ENCODE measurements at places on chromosomes 12 and 14.

DNA sequence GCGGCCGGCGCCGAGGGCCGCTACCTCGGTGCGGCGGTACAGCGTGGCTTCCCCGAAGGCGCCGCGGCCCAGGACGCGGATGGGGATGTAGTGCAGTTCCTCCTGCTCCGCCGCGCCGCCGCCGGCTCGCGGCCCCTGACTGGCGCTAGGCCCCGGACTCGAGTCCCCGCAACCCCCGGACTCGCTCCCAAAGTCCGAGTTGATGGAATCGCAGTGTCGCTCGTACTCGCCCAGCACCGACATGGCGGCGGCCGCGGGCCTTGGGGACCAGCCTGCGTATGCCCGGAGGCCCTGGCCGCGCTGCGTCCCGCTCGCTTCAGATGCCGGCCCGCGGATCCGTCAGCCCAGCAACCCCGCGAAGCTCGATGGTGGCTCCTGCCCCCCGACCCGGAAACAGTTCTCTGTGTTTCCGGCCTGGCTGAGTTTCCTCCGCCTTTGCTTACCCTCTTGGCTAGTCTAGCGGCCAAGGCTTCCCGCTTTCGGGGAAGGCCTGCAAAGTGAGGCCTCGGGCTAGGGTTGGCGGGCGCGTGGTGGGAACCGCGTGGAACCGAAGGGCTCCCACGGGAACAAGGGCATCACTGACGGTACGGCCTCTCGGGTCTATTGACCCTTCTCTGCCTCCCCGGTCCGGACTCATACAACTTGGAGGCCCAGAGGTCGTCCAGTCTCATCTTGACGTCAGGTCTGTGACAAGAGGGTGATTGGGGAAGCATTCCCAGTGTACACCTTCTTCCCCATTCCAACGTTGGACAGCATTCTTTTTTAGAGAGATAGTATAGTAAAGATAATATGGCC, at the start of gene NEK9:
Gene NEK9 (minus strand): TSS at position 370 of the 795 bp plus-strand sequence. CDS start 127 bp downstream, at position 243.
- DNase-seq = peak; percentile 92

DNA sequence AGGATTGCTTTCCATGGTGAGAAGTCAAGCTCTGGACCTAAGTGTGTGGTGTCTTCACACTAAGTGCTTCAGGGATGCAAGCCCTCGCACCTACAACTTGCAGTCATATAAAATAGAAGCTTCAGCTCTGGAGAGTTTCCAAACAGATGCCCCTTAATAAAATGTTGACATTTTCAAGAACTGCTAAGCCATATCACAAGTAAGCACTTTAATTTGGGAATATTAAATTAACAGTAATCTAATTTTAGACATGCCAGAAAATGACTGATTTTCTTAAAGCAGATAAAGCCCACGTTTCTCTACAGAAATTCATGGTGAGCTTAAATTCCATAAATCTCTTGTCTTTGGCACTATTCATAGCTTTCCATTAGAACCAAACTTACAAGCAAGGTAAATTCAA, 600.1 kb upstream of the FLRT2 start:
- DNase-seq = no peak

DNA sequence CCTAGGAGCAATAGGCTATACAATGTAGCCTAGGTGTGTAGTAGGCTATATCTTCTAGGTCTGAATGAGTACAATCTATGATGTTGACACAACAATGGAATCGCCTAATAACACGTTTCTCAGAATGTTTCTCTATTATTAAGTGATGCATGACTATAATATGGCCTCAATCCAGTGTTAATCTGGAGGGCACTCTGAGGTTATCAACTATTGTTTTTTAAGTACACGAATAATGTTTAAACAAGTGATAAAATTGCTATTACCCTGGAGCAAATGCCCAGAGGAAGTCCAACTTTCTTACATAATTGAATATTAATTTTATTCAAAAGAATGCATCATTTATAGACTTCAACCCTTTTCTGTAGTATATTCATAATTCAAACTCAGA, 16.4 kb upstream of the CNIH1 start:
- DNase-seq = no peak

DNA sequence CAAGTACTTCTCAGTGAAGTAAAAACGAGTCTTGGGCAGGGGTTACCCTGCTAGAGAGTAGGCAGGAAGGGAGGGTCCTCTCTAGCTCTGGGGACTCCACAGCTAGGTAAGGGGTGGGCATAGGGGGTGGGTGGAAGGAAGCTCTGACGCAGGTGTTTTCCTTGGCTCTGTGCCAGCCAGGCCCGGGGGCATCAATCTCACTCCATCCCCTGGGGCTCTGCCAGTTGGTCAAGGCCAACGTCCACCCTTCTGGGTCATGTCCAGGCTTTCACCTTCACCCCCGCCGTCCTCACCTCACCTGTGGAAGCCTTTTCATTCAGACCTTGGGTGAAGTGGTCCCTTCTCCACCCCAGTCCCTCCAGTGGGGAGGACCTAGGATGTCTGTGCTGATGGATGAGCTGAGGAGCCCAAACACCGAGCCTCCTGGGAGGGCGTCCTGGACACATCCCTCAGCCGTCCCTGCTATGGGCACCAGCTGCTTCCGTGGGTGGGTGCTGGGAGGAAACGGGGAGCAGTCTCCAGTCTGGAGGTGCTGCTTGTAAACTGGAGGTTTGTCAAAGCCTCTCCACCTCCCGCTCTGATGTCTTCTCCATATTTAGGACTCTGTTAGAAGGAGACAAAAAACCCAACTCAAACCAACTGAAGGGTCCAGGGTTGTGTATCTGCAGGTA, 71.5 kb upstream of the SFSWAP start:
- no peak for DNase-seq

DNA sequence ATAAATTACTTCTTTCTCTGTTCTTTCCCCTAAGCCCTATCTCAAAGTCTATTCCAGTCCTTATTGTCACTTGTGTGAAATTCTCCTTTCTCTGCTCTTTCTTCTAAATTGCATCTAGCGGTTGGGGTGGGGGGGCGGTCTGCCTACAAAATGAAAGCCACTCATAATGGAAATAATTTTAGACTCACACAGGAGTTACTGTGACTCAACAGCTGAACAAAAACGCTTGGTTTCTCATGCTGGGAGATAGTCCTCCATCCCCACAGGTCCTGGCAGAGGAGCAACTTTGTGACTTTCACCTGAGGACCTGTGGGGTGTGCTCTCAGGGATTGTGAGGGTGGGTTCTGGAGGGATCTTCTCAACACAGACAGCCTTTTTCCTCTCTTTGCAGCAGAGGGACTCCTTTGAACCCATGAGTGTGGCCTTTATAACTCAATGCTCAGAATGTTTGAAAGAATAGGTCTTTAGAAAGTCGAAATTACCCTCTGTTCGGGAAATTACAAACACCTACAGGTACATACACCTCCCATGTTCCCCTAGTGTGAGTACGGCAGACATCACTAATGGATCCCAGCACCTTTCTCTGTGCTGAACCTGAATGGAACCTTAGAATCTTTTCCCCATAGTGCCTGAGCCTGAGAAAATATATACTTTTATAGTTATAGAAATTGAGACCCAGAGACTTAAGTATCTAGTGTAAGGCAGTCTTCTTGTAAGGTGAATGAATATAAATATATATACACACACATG, 109.7 kb downstream of the CHST11 start:
- peak; percentile 56 for DNase-seq

DNA sequence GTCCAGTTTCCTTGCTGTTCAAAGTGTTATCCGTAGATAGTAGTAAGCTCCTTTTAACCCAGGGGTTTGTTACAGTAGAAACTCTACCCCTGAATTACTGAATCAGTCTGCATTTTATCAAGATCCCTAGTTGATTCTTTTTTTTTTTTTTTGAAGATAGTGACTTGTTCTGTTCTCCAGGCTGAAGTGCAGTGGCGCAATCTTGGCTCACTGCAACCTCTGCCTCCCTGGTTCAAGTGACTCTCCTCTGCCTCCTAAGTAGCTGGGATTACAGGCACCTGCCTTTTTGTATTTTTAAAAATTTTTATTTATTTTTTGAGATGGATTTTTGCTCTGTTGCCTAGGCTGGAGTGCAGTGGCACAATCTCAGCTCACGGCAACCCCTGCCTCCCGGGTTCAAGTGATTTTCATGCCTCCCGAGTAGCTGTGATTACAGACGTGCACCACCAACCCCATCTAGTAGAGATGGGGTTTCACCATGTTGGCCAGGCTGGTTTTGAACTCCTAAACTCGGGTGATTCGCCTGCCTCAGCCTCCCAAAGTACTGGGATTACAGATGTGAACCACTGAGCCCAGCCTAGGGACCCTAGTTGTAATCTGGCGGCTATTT, 10.5 kb downstream of the LARP4 start:
- DNase-seq = no peak

DNA sequence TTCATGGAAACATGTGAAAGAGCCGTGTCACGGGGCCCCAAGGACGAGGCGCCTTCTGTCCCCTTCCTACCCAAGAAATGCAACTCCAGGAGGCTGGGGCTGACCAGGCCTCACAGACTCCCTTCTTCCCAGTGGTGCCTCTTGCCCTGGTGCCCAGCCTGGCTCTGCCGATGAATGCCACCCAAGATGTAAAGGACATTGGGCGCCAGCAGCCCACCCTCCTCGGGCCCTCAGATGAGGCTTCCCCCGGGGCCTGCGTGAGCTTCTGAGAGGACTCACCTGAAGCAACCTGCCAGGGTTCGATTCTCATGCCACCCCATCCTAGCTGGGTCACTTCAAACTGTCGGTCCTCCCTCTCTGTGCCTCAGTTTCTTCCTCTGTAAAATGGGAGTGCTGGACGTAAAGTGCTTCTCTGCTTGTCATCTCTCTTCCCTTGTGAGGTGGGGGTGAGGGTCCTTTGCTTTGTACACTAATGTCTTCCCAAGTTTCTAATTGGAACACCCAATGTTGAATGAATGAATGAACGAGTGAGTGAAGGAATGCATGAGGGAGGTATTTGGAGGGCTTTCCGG, 10.8 kb downstream of the FAM222A start:
- no peak for DNase-seq

DNA sequence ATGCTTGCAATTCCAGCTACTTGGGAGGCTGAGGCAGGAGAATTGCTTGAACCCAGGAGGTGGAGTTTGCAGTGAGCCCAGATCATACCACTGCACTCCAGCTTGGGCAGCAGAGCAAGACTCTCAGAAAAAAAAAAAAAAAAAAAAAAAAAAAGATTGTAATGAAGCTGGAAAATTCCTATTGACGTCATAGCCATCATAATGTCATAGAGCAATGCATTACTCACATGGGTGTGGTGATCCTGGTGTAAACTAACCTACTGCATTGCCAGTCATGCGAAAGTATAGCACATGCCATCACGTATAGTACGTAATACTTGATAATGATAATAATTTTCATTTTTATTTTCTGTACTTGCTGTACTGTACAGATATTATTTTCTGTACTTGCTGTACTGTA, 42.7 kb upstream of the NID2 start:
- DNase-seq = no peak

- no peak for DNase-seq
Observed at GRCh38 chr12:45235087-45236025, 19.5 kb downstream of the ANO6 start.

- no peak for DNase-seq
Observed at GRCh38 chr14:52422650-52423356, 108.7 kb downstream of the PTGER2 start.

- no peak for DNase-seq
Observed at GRCh38 chr14:97381309-97381708, 584.1 kb downstream of the VRK1 start.

DNA sequence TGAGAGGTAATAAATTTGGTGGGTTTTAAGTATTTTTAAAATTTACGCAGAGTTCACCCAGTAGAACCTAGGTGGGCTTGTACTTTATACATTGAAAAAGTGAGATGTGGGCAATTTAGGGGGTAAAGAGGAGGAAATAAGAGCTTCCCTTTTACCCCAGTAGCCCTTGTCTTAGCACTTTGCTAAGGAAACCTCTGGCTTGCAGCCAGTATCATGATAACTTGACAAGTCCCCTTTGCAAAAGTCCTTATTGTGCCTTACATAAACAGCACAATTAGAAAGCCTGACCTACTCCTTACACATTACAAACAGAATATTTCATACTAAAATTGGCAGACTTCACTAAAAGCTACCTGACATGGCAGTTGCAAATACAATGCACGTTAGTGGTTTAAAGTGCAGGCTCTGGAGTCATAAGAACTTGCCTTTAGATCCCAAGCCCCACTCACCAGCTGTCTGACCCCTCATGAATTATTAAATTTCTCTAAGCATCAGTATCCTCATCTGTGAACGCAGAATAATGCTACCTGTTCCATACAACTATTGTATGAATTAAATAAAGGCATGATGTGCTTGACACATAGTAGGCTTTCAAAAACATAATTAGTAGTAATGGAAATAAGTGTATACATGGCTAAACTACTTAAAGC, 53.2 kb upstream of the NELL2 start:
- DNase-seq = no peak

DNA sequence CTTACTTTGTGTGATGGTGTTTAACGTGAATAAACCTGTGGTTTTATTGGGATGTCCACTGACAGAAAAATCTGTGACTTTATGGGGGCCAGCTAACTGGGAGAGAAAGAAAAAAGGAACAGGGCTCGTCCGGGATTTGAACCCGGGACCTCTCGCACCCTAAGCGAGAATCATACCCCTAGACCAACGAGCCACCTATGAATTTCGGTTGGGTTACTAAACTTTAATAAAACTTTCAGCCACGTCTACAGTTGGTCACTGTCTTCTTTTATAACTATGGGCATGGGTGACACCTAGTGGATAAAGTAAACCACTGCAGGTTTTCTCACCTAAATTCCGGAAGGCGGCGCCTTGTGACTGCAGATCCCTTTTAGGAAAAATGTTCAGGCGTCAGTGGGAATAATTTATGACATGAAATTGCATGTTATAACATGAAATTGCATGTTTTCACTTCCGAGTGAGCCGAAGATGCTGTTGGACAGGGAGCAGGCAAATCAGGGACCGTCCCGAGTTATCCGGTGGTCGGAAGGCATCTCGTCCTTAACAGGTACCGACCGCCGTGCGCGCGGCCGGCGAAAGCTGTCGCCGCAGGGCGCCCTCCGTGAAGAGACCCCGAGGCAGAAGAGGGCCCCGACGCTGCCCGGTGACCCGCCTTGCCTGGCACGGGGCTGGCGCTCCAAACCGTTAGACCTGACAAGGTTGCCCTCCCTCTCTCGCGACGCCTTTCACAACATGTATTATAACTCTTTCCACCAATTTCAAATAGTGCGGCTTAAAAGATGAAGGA, 18.2 kb upstream of the RNASE12 start:
- peak; percentile 62 for DNase-seq

DNA sequence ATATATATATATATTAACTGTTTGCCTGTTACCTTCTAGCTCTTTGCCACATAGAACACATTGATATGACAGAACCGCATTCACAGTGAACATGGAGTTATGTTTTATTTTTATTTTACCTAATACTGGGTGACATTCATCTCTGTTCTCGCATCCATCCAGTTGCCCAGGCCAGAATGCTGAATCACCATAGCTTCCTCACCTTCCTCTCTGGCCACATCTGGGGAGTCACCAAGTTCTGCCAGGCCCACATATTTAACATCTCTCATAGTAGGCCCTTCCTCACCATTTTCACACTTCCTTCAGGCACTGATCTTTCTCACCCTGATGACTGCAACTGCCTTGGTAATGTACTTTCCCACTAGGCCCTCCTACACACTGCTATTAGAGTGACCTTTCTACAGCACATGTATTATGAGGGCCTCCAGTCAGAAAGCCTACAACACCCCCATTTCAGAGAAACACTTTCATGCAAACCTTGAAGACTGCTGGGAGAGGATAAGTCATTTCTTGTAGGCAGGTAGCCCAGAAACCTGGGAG, 106.8 kb downstream of the LGR5 start:
- no peak for DNase-seq

All from activated naive CD4-positive, alpha-beta T cell treated with Interleukin-2 at 50 U/mL for 16 hours (primary cell).